ENCODE measurements at places on chromosomes 12 and 14. TPM values are rescaled to one million over a fixed set of nuclear protein-coding genes. Genes with fewer than 3 reads are reported as not detected.

KCNMB4 gene
- 1.6 TPM for total RNA-seq

DNA sequence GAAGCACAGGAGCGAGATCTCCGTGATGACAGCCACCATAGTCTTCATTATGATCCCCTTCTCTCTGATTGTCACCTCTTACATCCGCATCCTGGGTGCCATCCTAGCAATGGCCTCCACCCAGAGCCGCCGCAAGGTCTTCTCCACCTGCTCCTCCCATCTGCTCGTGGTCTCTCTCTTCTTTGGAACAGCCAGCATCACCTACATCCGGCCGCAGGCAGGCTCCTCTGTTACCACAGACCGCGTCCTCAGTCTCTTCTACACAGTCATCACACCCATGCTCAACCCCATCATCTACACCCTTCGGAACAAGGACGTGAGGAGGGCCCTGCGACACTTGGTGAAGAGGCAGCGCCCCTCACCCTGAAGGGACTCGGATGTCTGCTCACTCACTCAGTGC, 775 bp downstream of the OR10P1 start:
- no peak for DNase-seq

- no peak for DNase-seq
These were observed 86.3 kb downstream of the SEC23A start for GRCh38 chr14:39016733-39017095.

DNA sequence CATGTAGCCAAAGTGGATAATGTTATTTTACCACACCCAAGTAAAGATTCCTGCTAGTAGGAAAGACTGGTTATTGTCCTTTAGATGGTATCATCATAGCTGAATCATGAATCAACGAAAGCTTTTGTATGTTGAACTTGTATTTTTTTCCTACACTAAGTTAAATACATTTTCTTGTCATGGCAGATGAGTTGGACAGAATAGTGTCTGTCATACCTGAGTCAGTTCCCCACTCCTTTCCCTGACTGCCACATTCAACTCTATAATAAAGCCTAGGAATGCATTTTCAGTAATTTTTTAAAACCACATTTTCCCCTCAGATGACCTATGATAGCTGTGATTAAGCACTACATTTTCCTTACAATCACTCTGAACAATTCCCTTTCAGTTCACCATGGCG, 9.3 kb upstream of the PTHLH start:
- no peak for DNase-seq

DNA sequence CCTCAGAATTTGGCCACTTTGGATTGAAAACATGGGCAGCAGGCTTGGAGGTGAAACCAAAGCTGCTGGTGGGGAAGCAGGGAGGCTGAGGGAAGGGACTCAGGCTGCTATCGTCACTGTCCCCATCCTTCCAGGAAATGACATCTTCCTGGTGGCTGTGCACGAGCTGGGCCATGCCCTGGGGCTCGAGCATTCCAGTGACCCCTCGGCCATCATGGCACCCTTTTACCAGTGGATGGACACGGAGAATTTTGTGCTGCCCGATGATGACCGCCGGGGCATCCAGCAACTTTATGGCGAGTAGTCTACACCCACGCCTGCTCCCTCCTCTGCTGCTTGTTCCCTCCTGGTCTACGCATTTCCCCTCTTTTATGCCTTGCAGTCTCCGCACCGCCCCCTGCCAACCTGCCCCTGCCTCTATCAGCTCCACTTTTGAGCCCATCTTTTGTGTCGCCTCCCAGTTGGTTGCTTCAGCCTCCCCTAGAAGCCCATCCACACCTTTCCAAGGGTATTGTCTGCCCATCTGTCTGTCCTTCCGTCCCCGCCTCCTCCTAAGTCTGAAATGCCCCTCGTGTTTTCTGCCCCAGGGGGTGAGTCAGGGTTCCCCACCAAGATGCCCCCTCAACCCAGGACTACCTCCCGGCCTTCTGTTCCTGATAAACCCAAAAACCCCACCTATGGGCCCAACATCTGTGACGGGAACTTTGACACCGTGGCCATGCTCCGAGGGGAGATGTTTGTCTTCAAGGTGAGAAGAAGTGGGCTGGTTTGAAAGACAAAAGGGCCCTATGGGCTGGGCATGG, 6.9 kb downstream of the MMP14 start:
- no peak for DNase-seq

Measured in kidney epithelial cell (primary cell).